Stimulated activated CD8-positive, alpha-beta memory T cell treated with anti-CD3 and anti-CD28 coated beads, Interleukin-4, amount 100 ng/mL, for 1 hour (primary cell): ENCODE measurements at places on chromosomes 3 and 15.

- DNase-seq = no peak
Observed at GRCh38 chr3:12896063-12896985, 55.0 kb upstream of the RPL32 start.

DNA sequence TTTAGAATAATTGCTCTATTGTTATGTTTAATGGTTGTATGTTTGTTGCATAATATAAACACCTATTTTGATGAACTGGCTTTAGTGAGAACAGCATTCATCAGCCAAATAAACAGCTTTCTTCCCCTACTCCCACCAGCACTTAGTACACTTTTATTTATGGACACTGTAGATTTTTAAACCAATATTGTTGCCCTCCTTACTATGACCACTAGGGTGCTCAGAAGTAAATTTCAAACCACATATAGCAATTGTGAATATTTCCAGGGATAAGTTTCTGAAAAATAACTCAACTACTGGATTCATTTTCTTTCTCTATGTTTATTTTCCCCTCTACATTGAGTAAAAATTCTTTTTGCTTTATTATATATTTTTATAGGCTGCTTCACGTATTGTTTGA is 84.7 kb upstream of the PTX3 start:
- DNase-seq = no peak

GRCh38 chr15:99105514-99106341 is 848 bp downstream of the SYNM start:
- no peak for DNase-seq

DNA sequence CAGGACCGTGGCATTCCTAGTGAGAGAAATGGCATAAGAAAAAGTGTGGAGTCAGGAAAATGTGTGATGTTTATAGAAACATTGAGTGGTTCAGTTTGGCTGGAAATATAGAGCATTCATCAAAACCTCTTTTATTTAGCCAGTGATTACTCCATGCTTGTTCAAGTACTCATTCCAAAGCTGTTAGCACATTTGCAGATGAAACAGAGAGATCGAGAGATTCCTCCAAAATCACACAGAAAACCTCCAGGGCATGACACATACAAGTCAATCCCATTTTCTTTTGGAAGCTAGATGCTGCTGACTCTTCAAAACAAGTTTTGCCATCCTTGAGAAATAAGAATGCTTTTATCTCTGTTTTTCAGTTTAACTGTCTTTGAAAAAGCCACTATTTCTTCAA is 11.5 kb upstream of the MB21D2 start:
- DNase-seq = no peak

DNA sequence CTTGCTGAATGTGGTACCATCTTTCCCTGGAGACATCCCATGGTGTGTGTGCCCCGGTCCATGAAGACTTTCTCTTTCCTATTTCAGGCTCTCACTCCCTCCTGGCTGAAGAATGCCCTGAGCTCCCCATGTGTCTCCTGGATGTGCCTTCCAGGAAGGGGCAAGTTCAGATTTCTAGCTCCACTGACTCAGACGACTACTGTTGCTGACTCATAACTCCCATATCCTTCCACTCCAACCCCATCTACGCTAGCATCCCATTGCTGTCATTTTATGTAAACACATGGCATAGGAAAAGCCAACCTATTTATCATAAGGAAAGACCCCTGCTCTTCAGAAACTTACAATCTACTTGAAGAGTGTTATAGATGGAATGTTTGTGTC is 95.0 kb downstream of the ADCY5 start:
- DNase-seq = no peak

GRCh38 chr3:59115364-59116232 is 65.8 kb upstream of the CFAP20DC start:
- no peak for DNase-seq

DNA sequence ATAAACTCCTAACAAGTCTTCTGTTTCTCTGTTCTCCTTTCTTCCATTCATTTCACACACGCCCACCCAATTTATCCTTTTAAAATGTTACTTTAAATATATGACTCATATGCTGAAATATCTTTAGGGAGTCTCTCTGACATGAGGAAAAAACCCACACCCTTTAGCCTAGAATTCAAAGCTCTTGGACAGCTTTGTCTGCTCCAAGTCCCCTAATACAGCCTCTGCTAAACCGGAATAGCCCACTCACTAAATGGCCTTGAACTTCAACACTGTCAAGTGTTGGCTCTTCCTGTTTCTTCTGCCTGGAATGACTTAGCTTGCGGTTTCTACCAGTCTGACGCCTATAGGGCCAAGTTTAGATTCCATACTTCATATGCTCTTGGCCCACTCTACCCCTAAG is 3.3 kb upstream of the CD96 start:
- no peak for DNase-seq

GRCh38 chr15:93459396-93459795 is 370.4 kb upstream of the RGMA start:
- no peak for DNase-seq

DNA sequence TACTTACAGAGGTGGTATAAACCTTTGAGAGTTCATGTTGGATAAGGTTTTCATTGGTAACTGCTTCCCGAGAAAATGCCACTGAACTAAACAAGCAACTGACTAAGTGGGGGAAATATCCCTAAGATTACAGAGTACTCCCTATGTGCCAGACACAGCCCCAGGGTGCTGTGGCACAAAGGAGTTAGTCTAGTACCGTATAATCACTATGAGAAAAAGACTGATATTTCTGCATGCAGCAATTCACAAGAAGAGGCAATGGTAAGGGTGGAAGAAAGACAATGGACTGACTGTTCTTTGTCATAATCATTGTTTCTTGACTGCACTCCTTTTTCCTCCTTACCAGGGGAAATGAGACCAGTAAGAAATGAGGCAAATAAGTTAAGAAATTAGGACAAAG is 20.0 kb upstream of the SLC25A26 start:
- DNase-seq = no peak

DNA sequence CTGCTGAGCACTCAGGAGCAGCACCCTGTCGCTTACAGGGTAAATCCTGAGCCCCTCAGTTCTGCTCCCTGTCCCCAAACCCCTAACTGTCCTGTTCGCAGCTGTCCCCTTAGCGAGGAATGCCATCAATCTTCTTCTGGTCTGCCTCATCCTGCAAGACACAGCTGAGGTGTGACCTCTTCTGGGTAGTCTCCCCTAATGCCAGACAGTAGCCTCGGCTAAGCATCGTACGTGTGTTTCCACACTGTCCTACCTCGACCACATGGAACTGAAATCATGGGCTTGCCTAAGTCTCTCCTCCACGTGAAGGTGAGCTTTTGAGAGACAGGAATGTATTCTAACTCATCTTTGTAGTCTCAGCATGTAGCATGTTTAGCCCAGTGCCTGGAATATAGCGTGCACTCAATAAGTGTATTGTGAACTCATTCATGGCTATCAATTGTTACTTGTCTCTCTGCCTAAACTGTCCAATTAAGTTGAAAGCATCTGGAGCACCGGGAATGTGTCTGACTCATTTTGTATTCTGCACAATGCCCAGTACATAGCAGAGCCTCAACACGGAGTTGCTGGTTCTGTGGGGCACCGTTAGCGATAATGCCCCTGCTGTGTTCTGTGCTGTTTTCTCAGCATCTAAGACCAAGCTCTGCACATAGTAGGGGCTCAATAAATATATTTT is 90.2 kb downstream of the HES1 start:
- no peak for DNase-seq

DNA sequence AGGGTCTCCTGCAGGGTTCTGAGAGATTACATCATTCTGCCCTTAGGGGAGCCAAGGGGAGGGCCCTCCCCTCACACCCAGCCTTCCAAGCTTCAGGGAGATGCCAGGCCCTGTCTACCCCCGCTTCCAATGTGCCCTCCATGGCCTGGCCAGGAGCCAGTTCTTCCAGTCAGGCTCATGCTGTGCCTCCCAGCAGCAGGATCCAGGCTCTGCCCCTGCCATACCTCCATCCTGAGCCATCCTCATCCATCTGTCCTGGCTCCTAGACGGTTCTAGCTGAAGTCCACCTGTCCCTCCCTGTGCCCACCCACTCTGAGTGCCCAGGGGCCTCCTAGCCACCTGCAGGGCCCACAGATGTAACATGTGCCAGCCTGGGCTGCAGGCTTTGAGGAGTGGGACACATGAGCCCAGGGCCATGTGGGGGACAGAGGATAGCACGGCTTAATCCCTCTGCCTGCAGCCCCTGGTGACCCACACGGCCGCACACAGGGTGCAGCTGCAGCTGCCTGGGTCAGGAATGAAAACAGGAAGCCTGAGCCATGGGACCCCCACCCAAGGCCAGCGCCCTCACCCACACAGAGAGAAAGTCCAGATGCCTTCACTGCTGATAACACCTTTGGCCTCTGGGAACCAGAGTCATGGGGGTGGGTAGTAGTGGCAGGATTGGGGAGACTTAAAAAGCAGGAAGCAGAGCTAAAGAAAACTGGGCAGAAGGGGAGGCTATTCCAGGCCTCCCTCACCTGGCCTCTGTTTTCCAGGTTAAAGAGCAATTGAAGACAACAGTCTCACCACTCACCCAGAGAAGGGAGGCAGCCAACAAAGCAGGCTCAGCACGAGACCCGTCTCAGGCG is 11.8 kb downstream of the PLCD1 start:
- no peak for DNase-seq

DNA sequence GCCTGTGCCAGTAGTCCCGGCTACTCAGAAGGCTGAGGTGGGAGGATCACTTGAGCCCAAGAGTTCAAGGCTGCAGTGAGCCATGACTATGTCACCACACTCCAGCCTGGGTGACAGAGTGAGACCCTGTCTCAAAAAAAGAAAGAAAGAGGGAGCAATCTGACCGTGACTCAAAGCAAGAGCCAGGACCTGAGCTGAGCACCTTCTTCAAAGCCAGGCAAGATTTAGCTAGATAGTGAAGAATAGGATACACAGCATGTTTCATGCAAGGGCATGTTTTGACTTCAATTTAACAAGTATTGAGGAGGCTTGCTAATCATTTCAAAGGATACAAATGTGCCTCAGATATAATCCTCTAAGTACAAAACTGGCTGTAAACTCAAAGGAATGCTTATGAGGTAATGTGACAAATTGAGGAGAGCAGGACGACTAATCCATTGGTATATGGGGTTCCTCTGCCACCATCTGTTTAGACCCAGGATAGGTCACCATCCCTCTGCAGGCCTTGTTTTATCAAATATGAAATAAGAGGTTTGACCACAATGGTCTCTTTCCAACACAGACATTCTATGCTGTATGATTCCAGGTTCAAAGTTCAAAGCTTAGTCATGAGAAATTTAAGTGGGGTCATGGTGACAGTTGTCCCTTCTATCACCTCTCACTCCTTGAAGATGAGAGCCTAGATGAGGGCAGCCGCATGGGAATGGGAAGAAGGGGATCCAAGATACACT is 33.2 kb downstream of the RAB27A start:
- DNase-seq = no peak

- DNase-seq = no peak
Observed at GRCh38 chr3:194046995-194047645, 88.8 kb upstream of the HES1 start.

GRCh38 chr3:12230406-12230805 is 58.5 kb upstream of the PPARG start:
- no peak for DNase-seq

- no peak for DNase-seq
Observed at GRCh38 chr3:122774564-122774963, 19.1 kb downstream of the HSPBAP1 start.

- DNase-seq = no peak
Observed at GRCh38 chr3:27360113-27361078, 8.8 kb downstream of the NEK10 start.

DNA sequence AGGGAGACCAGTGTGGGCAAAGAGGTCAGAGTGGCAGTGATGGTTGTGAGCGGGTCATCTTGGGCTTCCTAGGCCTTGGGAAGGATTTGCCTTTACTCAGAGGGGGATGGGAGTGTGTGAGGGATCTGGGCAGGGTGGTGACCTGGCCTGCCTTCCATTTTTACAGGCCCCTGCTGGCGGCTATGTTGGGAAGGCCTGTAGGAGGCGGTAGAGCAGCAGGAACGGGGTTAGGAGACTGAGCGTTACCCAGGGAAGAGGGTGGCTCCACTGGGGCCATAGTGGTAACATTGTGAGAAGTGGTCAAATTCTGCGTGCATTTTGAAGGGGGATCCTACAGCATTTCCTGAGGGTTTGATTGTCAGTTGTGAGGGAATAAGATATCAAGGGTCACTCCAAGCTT is 307.3 kb upstream of the CTDSPL start:
- no peak for DNase-seq

- no peak for DNase-seq
Observed at GRCh38 chr15:60729850-60730458, 251.0 kb upstream of the ICE2 start.

GRCh38 chr15:58095415-58095814 is 29.9 kb upstream of the ALDH1A2 start:
- no peak for DNase-seq

GRCh38 chr3:144477593-144477992 is 506.0 kb downstream of the DIPK2A start:
- DNase-seq = no peak

DNA sequence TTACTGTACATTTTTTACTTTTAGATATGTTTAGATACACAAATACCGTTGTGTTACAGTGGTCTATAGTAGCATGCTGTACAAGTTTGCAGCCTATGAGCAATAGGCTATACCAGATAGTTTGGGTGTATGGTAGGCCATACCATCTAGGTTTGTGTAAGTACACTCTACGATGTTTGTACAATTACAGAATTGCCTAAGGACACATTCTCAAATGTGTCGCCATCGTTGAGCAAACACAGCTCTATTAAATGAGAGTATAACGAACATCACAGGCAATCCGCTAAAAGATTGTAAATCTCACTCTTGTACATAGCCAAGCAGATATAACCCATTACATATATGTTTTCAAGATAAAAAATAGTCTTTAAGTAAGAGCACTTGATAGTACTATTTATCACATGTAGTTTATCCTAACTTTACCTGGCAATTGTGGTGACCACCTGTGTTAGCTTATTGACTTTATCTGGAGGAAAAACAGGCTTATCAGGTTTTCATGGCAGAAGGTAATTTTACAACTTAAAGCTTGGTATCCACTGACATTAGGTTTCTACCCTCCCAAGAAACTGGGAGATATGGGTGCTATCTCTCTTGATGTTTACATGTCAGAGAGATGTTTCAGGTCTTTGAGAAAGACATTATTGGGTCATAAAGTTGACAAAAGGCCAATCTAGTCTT is 898.7 kb downstream of the NSUN3 start:
- no peak for DNase-seq

DNA sequence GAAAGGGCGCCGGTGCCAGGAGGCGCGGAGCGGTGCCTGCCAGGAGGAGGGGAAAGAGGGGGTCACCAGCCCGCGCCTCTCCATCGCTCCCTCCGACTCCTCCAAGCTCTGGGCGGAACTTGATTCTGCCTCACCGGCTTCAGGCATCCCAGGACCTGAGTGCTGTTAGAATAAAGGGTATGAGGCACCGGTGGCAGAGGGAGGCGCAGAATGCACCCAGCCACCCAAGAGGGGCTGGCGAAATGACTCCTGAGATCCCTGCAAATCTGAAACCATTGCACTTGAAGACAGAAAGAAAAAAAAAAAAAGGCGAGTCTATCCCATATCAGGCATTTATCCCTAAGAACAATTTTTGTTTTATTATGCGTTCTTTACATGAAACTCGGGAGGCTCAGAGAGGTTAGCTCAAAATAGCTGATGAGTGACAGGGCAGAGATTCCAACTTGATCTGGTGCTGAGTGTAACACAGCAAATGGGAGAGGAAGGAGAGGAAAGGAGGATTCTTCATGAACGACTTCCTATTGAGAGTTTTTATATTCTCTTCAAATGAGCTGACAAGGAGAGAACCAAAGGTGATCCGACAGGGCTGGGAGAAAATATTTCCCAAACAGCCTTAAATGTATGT is 157.0 kb upstream of the FRMD4B start:
- DNase-seq = no peak

GRCh38 chr3:151557068-151557840 is 96.4 kb upstream of the IGSF10 start:
- DNase-seq = no peak

- no peak for DNase-seq
Observed at GRCh38 chr3:103126115-103126514, 691.3 kb downstream of the ZPLD1 start.
